ENCODE measurements at places on chromosomes 2 and 18.

GRCh38 chr2:191724015-191724414, 46.1 kb downstream of the NABP1 start:
- DNase-seq: no peak

DNA sequence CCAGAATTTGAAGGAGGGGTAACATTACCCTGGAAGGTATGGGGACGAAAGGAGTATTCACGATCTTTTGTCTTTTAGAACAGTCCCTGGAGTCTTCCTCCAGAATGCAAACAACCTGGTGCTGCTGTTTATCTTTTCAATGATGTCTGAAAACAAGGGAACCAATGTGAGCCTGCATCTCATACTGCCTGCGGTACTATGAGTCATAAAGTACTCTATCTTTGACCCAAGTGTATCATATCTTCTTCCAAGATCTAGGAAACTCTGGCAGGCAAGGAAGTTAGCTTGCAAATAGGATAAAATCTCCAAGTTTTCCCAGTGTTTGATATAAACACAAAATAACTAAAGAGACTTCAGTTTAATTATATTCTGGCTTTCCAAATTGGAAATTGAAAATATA, 968.5 kb downstream of the LRP1B start:
- no peak for DNase-seq

DNA sequence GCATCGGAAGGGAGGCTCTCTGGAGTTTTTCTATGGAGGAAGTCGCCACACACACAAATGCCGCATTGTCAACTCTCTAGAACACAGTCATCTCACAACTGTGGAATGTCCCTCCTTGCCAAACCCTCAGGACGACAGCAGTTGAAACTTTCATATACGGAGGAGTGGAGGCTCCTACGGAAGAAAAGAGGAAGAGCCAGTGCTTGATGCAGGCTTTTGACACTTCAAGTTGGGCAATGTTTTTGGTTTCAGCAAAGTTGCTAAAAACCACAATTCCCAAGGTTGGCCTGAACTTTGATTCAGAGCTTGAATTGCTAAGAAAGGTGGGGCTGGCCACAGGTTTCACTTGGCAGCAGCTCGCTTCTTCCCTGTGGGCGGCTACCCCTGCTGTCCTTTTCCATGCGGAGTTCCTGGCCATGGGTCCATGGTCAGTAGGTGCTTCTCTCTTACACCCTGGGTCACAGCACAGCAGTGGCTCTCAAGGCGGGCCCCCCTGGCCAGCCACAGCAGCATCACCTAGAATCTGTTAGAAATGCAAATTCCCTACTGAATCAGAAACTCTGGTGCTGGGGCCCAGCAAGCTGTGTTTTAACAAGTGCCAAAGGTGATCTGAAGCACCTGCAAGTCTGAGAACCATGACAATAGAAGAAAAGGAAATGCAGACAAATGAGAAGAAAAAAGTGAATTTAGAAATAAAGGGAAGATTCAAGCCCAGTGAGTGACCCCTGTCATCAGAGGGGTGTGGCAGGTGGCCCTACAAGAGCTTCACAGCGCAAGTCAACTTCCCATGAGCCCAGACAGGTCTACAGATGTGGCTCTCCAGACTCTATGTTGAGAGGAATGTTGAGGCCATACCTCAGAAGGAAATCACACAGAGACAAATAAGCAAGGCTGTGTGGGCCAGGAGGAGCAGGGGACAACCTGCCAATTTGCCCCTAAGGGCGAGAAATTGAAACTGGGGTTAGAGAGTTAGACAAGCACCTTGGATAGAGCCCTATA, 856.4 kb downstream of the RNF144A start:
- no peak for DNase-seq

- DNase-seq: no peak
Measured at GRCh38 chr2:161239326-161240109, 68.7 kb upstream of the PSMD14 start.

GRCh38 chr2:144475044-144475443, 44.9 kb downstream of the ZEB2 start:
- DNase-seq: no peak

- no peak for DNase-seq
Measured at GRCh38 chr18:57439609-57439968, 4.4 kb downstream of the ONECUT2 start.

- no peak for DNase-seq
Measured at GRCh38 chr2:24123922-24124580, 782 bp downstream of the FAM228B start.

DNA sequence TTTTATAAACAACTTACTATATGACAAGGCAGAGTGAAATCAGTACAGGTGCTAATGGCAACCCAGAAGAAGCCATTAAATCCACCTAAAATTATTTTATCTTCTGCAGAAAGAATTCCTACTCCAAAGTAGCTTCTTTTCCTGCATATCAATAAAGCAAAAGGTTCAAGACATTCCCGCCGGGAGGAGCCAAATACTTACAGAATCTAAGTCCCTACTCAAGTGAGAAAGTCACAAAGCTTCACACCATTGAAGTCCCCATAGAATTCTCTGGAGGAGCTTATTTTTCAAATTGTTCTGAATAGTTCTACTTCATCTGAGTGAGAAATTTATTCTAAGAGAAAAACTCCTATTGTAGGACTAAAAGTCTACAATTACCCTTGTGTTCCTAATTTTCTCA, 233.7 kb upstream of the HNRNPA3 start:
- DNase-seq: no peak

DNA sequence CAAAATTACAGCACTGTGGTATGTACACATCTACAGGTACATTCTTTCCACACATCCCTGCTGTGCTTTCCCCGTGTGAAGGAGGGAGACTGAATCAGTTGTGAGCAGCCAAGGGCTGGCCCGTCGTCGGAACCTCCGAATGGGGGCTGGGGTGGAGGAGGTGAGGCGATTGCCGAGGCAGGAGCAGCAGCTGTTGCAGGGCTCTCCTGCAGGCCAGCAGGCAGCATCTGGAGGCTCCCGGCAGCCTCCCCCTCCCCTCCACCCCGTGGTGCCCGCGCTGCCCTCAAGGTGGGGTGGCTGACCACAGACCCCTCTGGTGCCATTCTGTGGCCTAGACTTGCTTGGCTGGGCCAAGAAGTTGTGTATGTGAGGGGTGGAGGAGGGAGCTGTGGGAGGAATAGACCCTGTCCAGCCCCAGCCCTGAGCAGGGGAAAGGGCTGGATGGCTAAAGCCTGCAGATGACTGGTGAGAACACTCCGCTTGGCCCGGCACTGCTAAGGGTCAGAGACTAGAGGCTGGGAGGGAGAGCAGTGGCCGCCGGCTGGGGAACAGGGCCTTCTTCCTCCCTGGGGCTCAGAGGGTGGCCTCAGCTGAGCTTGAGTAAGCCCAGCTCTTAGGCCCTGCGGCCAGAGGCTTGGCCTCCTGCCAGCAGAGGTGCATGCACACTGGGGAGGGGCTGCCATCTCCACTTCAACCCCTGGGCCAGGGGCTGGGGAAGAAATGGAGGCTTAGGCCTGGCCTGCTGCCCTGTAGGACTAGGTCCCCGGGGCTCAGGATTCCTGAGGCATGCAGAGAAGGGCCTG, 7.6 kb downstream of the STAMBP start:
- no peak for DNase-seq

GRCh38 chr2:147456779-147457178, 388.1 kb upstream of the ACVR2A start:
- no peak for DNase-seq

- no peak for DNase-seq
Measured at GRCh38 chr2:230738391-230738811, 25.8 kb downstream of the CAB39 start.

DNA sequence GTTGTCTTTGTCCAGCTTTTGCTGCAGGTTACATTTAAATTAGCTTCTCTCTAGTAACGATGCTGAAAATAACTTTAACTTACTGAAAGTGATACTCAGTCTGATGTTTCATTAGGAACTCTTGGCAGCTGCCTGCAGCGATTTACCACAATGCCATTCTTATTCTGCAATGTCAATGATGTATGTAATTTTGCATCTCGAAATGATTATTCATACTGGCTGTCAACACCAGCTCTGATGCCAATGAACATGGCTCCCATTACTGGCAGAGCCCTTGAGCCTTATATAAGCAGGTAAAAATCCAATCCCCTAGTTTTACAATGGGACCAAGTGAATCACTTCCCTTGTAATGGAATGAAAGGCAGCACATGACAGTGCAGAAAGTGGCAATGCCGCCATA, 16.3 kb upstream of the MFF start:
- DNase-seq: no peak

GRCh38 chr18:35588995-35589394, 7.5 kb downstream of the GALNT1 start:
- no peak for DNase-seq

DNA sequence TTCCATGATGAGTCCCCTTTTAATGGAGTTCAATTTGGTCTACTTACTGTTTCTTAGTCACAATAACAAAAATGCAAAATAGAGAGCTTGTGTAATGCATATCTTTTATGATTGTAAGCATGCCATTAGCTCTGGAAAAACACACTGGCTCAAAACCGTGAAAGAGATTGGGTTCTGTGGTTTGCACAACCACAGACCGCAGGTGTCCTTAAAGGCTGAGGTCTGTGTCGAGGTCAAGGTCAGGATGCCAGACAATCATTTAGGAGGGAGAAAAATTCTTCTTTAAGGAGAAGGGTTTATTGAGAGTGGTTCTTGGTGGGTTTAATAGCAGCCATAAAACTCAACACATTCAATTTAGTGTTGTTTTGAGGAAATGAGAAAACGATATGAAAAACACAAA, 487.2 kb downstream of the GALR1 start:
- DNase-seq: no peak

GRCh38 chr2:66164470-66164869, 270.5 kb upstream of the MEIS1 start:
- DNase-seq: no peak

- DNase-seq: no peak
Measured at GRCh38 chr2:156466739-156467405, 30.7 kb downstream of the GPD2 start.

DNA sequence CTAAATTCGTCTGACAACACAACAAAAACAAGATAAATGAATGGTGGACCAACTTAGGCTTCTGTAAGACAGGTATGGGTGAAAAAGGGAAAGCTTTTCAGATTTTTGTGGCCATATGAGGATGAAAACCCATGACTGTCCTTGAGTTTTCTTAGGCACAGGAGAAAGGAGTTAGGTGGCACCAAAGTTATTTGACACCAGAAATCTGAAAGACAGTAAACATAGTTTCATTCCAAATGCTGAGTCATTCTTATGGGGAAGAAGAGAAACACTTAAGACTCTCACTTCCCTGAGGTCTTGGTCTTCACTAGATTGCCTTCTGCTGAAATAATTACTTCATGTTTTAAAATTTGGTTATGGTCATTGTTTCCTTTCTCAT, 5.2 kb upstream of the GPD2 start:
- DNase-seq: no peak

DNA sequence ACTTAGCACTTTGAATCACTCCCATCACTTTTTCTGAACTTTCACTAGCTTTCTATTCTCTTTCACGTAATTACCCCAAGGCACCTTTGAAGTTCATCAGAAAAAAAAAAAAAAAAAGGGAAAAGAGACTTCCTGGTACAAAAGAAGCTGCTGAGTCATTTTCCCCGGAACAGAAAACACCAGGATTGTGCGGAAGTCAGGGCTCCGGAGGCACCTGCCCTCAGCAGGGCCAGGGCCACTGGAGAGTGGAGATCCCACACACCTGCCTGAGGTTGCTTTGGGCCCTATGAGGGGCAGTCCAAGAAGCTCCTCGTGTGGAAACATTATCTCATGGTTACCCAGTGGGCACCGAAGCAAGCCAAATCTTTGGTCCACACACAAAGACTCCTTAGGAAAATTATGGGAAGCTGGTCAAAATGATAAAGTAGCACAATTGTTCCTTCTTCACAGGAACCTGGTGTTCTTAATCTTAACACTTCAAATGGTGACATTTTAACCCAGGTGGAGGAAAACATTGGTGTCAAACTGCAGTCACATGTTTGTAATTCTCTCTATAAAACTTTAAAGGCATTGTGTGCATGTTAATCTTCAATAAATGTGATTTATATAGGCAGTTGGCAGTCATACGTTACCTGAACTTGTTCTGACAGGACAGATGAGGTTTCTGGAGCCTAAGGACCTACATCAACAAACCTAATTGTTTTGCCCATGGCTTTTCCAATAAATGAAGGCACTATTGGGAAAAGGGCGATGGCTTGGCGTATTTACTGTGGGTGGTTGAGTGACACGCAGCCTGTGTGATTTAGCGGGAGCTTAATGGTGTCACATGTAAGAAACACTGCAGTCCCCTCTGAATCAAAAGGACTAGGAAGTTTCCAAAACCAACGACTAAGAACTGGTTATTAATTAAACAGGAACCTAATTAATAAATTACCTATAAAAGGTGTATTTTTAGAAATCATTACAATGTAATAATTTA, 23.4 kb upstream of the FAM110C start:
- DNase-seq: no peak

DNA sequence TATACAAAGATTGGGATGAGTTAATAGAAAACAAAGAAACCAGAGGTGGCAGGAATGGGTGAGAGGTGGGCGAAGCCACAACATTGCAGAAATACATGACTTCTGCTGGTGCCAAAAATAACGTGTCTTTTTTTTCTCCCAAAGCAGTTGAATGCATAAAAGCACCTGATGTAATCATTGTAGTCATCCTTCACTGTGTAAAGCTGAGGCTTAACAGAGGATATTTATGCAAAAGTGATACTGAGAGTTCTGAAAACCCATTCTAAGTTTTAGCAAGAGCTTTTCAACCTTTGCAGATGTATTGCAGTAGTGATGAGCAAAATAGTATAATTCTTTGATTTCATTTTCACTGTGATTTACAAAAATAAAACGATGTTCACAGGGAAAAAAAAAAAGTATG, 173.0 kb downstream of the PTGR3 start:
- no peak for DNase-seq

- no peak for DNase-seq
Measured at GRCh38 chr2:225637259-225637658, 237.7 kb downstream of the NYAP2 start.

DNA sequence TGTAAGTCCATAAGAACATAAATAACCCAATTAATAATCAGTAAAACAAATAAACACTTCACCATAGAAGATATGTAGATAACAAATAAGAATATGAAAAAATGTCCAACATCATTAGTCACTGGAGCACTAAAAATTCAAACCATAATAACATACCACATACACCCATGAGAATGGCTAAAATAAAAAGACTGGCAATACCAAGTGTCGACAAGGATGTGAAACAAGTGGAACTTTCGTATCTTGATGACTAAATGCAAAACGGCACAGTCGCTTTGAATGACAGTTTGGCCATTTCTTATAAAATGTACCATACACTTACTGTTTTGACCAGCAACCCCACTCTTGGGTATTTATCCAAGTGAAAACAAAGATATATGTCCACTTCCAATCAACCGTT, 26.8 kb downstream of the ANKMY1 start:
- DNase-seq: no peak

DNA sequence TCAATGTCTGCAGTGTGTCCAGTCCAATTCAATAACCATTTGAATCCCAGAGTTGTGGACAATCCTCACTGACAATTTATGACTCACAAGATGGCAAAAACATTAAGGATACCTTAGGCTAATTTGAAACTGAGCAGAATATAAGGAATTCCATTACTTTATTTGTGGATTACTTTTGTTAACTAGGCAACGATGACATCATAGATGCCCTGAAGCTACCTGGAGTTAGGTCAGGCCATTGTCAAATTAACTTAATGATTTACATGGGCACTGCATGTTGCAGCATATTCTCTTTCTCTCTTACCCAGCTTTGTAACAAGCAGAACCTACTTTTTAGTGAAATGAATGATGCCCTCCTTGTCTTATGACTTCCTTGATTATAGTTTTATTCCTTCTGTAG, 100.0 kb upstream of the CDCA7 start:
- DNase-seq: no peak

GRCh38 chr2:189125195-189125594, 54.4 kb downstream of the COL5A2 start:
- DNase-seq: no peak

GRCh38 chr2:40148334-40148733, 303.6 kb downstream of the SLC8A1 start:
- no peak for DNase-seq
